ENCODE measurements at places on chromosomes 12 and 14. TPM values are rescaled to one million over a fixed set of nuclear protein-coding genes. Genes with fewer than 3 reads are reported as not detected.

The PLEKHD1 gene
- total RNA-seq = not detected

The FSCB gene
- not detected for total RNA-seq

GRCh38 chr14:53716578-53716977, 240.0 kb downstream of the BMP4 start:
- H3K4me3 ChIP-seq = no peak overlapping the region
- H3K27me3 ChIP-seq = no peaks in the 10 kb centered on the region
- no peaks in the 10 kb centered on the region for H3K36me3 ChIP-seq
- no peak overlapping the region for H3K27ac ChIP-seq
- DNase-seq = no peak
- H3K4me1 ChIP-seq = no peaks in the 10 kb centered on the region

The RHEBL1 gene
- 0.60 TPM for total RNA-seq
